Cortex of kidney (tissue), 1 donor: ENCODE measurements at places on chromosomes 11 and 22.

DNA sequence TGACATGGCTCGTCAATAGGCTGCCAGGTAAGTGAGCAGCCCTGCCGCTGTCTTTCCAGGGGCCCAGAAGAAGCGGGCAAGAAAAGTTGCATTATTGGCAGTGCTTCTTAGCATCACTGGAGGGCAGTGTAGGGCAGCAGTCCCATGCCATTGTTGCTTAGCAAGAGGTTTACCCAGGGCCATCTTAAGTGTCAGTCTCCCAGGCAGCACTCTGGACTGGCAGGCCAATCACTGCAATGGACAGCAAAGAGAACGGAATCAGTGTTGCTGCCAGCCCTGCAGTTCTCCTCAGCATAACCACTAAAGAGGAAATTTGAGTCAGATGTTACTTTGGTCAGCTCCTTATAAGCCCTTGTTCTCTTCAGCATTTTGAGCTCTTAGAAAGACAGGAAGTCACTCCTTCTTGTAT lies 13.4 kb upstream of the GRK2 start:
- DNase-seq: no peak

DNA sequence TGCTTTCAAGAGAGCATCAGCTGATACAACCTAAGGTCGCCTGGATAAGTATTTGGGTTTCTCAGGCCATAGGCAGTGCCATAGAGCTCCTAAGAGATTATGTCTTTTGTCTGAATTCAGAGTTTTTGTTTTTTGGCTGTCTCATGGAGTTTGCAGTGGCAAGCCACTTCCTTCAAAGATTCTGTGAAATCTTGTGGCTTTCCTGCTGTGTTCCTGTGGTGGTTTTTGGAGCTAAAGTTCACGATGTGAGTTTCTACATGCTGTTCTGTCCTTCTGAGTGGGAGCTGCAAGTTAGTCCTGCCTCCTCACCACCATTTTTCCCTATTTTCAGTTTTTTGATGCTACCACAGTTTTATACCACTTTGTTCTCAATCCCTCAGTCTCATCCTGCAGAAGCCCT lies 111.4 kb downstream of the COMMD9 start:
- DNase-seq: no peak

DNA sequence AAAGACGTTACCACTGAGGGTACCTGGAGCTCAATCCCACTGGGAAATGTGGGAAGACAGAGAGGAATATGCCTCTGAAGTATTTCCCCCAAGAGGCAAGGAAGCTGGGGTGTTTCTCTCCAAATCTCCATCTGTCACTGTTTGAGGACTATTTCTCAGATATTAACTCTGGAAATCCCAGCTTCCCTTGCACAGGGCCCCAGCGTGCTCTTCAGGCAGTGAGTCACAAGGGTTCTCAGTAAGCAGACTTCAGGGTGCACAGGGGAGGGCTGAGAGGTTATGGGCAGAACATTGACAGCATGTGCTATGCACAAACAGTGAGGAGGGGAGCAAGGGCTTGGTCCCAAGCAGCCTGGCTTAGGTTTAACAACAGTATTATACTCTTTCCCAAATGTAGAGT lies 60.9 kb upstream of the EED start:
- no peak for DNase-seq

DNA sequence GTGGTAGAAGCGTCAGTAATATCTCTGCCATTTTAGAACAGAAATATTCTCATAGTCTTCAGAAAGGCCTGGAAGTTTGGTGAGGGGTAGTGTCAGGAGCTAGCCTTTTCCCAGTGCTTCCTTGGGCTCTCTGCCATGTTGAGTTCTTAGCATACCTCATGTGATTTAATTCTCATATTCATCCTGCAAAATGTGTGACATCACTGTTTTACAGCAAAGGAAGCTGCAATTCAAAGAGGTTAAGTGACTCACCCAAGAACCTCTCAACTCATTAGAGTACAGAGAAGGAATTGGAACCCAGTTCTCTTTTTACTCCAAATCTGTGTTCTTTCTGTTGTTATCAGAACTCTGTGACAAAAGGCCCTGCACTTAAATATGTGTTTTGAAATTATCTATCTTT lies 72.1 kb downstream of the RNF169 start:
- no peak for DNase-seq

DNA sequence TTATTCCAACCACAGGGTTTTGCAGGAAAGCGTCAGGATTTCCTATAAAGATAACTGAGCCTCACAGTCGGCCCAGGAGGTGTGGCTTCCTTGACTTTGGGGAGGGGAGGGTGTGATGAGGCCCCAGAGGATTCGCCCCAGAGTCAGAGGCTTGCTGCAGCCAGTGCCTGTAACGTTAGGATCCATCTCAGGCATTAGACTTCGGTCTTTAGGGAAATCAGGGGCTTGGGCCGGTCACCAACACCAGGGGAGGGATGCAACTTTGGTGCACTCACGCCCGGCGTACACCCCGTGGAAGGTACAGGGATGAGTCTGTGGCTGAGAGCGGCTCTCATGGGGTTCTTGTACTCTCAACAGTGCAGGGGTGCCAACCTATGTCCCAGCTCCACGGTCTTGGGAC lies 5.7 kb upstream of the ANO1 start:
- DNase-seq: no peak

GRCh38 chr22:43476341-43476740 lies 64.5 kb downstream of the MPPED1 start:
- no peak for DNase-seq

DNA sequence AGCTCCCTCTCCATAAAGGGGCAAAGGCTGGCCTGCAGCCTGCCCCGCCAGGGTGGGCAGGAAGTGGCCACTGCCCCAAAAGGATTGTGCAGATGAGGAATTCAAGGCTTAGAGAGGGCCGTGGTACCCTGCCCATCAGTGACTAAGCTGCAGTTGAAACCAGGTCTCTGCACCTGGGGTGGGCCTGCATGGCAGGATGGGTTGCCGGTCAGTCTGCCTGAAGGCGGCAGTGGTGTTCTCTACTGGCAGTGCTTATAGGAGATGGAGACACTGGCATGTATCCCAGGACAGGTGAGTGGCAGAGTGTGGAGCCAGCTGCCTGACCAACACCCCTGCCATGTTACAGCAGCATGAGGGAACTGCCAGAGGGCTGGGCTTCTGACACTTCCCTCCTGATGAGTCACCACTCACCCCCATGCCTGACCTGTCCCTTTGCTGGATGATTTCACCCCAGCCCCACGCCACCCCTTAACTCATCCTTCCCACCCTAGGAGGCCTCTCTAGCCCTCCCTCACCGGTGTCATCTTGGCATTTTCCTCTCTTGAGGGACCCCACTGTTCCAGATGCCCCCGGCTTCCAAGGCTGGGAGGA lies 70.2 kb upstream of the LMO1 start:
- DNase-seq: no peak

DNA sequence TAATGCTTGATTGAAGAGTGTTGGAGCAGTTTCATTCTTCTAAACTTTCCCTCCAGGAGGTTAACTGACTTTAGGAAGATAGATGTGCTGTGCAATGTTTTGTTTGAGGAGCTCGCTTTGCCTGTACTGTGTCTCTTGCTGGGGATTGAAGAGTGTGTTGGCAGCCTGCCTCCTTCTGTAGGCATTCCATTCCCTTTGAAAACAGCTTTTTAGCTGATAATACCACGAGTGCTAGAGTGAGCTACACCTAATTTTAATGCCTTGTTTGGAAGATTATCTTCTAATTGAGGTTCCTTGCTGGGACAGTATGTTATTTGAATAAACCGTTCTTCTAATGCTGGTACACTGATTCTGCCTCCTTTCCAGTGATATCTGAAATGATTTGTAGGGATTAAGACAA lies 7.2 kb downstream of the DDX10 start:
- no peak for DNase-seq

DNA sequence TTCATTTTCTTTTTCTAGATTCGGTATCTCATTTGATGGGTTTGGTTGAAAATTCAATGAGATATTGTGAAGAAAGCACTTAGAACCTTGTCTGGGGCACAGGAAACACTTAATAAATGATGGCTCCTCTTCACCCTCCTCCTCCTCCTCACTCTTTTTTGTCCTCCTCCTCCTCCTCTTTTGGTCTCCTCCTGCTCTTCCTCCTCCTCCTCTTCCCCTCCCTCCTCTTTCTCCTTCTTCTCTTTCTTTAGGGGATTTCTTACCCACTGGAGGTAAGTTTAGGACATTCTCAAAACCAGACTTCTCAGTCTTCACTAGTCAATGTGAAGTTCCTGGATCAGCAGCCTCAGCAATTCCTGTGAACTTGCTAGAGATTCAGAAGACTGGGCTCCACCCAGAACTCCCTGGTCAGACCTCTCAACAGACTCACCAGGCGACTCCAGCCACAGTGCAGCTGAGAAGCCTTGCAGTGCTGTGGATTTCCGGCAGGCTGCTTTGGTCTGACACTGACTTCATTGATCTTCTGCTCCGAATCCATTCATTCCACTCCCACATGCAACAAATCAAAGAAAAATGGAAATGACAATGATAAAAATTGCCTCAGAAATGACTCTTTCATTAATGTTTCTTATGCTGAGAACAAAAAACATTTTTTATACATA lies 368.6 kb upstream of the B3GAT1 start:
- no peak for DNase-seq

- DNase-seq: no peak
Observed at GRCh38 chr11:126797457-126798169, 203.0 kb downstream of the KIRREL3 start.

GRCh38 chr11:62358273-62358672 lies 21.0 kb downstream of the ASRGL1 start:
- DNase-seq: no peak

GRCh38 chr11:63643205-63643604 lies 28.0 kb downstream of the ATL3 start:
- DNase-seq: no peak

DNA sequence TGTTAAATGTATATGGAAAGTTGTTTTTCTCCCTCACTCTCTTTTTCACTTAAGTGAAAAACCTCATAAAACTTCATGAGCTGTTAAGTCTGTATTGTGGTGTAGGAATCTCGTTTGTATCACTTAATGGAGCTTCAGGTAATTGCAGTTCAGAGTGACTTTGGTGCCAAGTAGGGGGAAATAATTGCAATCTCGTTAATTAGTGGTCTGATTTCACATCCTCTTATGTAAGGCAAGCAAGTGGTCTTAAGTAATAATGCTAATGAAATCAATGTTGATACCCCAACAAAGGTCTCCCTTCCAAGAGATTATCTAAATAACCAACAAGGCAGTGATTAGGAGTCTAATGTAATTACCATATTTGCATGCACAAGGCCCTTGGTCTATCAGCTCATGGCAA lies 174.2 kb upstream of the SORL1-AS1 start:
- DNase-seq: no peak

DNA sequence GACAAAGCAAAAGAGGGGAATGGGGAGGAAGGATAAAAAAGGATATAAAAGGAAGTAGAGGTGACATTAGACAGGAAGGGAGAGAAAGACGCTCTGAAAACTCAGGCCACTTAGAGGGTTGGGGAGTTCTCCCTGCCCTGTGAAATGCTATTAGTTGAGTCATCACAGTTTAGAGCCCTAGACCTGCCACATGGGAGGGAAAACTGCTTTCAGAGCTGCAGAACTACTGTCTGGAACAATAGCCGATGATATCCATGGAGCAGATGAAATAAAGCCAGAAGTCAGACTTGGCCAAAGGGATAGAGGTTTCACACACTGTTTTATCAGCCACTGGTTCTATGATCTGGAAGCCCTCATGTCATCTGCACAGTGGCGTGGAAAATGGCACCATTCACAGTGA lies 157.9 kb downstream of the NCAM1 start:
- DNase-seq: no peak

DNA sequence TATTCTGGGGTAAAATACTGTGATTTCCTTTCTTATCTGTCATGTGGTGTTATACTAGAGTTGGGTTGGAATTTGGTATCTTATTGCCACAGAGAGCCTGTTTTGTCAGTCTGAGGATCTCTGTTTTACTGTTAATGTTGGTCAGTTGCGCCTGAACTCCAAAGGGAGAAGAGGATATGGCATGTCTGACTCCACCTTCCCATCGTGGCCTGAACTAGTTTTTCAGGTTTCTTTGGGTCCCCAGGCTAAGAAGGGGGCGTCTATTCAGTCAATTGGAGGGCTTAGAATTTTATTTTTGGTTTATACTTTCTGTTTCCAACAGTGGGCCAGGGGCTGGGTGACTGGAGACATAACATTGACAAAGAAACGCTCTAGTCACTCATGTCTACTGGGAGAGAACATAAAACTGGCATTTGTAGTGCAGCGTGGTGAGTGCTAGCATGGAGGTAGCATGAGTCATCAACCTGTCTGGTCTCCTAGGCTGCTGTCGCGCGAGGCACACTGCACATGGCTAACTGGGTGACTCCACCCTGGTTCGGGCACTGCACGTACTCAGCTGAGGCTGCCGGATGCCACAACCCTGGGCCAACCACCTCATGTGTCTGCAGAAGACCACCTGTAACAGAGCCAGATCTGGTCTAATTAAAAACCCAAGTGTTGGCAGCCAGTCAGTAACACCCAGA lies 120.1 kb upstream of the OR9Q1 start:
- no peak for DNase-seq

- no peak for DNase-seq
Observed at GRCh38 chr11:84522331-84522730, 1104.8 kb downstream of the DLG2 start.

GRCh38 chr11:112398798-112399478 lies 138.3 kb upstream of the PLET1 start:
- DNase-seq: no peak

DNA sequence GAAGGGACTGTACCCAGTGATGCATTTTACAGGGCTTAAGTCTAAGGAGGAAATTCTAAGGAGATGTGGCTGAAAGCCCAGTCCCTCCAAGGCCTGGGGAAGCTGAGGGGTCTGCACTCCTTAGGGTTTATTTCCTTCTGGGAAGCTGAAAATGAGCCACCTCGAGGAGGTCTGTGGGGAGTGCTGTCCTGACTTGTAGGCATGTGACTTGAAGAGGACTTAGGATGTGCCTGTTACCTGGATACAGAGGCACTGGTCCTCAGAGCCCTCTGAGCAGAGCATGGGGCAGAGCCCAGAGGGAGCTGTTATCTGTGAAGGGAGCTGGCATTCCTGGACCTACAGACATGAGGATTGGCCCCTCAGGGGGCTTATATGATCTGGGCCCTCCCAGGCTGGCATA lies 77.1 kb downstream of the TP53I11 start:
- DNase-seq: no peak

- DNase-seq: no peak
Observed at GRCh38 chr11:130528298-130529261, 80.1 kb downstream of the ADAMTS15 start.

GRCh38 chr22:39543095-39543494 lies 10.5 kb upstream of the RPS19BP1 start:
- DNase-seq: no peak

DNA sequence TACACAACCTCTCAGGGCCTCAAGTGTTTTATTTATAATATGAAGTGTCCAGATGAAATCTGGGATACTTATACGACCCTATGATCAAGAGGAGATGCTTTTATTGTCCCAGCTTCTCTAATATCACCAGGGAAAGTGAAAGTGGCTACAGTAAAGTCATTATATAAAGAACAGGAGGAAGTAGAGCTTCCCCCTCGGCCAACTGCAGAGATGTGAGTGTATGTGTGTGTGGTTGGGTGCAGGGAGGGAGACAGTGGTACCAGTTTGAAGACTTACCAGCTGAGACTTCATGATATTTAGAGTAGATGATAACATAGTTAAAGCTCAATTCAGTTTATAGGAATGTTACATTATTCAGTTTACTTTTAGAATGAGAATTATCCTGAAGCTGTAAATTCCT lies 373.6 kb upstream of the DDI1 start:
- DNase-seq: no peak

- no peak for DNase-seq
Observed at GRCh38 chr11:111438168-111438567, 59.1 kb upstream of the POU2AF1 start.
